ENCODE measurements at places on chromosomes 13 and 19.

- no peak for DNase-seq
Measured at GRCh38 chr19:52749780-52750179, 14.9 kb upstream of the ZNF611 start.

DNA sequence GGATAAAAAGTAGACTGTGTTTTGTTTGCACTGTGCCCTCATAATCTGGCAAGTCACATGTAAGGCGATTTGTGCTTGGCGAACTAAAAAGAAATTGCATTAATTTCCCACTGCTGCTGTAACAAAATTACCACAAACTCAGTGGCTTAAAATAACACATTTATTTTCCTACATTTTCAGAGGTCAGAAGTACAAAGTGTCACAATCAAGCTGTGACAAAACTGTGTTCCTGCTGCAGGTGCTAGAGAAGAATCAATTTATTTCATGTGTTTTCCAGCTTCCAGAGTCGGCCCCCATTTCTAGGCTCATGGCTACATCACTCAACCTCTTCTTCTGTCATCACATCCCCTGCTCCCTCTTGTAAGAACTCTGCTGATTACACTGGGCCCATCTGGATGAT, 158.6 kb upstream of the UFM1 start:
- no peak for DNase-seq

GRCh38 chr19:53086949-53087348, 16.3 kb downstream of the ZNF160 start:
- DNase-seq, result no peak

DNA sequence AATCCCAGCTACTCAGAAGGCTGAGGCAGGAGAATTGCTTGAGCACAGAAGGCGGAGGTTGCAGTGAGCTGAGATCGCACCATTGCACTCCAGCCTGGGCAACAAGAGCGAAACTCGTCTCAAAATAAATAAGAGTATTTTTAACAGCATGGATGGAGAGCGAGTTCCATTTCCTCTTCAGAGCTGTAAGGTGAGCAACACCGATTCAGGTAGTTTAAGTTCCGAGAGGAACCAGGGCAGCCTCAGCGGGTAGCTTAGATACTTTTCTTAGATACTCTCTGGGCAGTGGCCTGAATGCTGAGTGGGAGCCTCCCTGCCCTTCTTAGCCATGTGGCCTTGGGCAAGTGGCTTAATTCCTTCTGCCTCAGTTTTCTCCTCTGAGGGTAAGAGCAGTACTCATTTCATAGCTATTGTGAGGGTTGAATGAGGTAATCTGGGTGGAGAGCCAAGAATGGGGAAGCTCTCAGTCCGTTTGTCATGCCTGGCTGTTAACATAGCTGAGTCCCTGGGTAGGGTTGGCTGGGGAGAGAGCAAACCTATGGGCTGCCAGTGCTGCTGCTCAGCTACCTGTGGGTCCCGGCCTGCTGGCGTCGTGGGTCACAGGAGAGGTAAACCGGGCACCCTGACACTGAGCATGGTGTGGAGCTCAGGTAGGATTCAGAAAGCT, 4.1 kb downstream of the ATP11A start:
- DNase-seq, result no peak

GRCh38 chr13:113864273-113864890, 506 bp upstream of the GAS6 start:
- DNase-seq, result no peak

GRCh38 chr13:30429235-30429634, 6.9 kb downstream of the UBE2L5 start:
- no peak for DNase-seq

GRCh38 chr13:100854006-100854405, 179.4 kb upstream of the TMTC4 start:
- DNase-seq, result no peak

GRCh38 chr19:32874605-32875004, 5.0 kb upstream of the SLC7A9 start:
- no peak for DNase-seq

GRCh38 chr13:41916173-41916954, 44.5 kb downstream of the VWA8 start:
- no peak for DNase-seq

GRCh38 chr19:14497228-14497921, 1.4 kb upstream of the GIPC1 start:
- DNase-seq, result no peak

- DNase-seq, result no peak
Measured at GRCh38 chr19:2274931-2275535, 6.9 kb downstream of the PEAK3 start.

DNA sequence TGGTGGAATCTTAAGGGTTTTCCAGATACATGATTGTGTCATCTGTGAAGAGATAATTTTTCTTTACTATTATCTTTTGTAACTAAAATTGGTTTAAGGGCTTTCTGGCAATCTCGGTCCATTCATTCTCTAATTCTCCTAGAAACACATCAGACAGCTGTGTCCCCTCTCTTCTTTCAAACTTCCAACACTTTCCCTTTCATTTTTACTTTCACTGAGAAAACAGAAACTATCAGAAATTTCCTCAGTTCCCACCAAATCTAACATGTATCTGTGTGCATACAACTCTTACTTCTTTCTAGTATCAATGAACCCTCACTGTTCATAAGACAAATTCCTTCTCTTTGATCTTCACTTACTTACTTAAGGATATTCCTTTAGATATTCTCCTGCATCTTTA, 40.2 kb downstream of the KCNRG start:
- no peak for DNase-seq

- DNase-seq, result no peak
Measured at GRCh38 chr19:16026131-16026530, 50.2 kb upstream of the TPM4 start.

GRCh38 chr13:46562152-46562551, 9.2 kb downstream of the LRCH1 start:
- no peak for DNase-seq

DNA sequence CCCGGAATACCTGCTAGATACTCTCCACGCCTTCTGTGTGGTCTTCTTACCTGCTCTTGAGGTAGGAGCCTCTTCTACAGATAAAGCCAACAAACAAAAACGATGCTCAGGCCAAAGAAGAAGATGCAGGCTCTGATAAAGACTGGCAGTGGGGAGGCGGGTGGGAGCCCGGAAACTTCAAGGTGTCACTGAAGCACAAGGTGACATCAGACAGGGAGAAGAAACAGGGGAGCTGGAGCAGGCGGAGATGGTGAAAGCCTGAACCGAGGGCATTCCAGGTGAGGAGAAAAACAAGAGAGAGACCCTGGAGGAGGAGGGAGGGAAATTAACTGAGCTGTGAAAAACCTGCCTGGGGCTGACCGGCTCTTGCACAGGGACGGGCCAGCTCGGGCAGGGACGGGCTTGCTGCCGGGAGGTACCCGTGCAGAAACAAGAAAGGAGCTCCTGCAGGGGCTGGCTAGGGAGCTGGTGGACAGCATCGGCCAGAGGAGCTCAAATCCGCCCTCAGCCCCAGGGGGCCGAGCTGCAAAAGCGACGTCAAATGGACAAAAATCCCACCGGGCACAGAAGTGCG, 19.0 kb downstream of the GNG7 start:
- no peak for DNase-seq
